ENCODE measurements at places on chromosomes 7 and 10.

- DNase-seq = no peak
These were observed 582.2 kb downstream of the SORCS1 start for GRCh38 chr10:106582291-106582690.

GRCh38 chr10:61987951-61988379, 86.5 kb downstream of the ARID5B start:
- DNase-seq = no peak

- DNase-seq = no peak
These were observed 39.1 kb downstream of the NHLRC2 start for GRCh38 chr10:113893570-113893969.

- DNase-seq = no peak
These were observed 8.8 kb downstream of the DLX5 start for GRCh38 chr7:97015756-97016380.

- no peak for DNase-seq
These were observed 32.2 kb downstream of the BAIAP2L1 start for GRCh38 chr7:98368716-98369115.

- DNase-seq = no peak
These were observed 118.0 kb upstream of the PRSS58 start for GRCh38 chr7:142375710-142376313.

- no peak for DNase-seq
These were observed at the start of gene HIP1 for GRCh38 chr7:75738604-75738974. Gene HIP1 (minus strand): TSS chr7:75738941. CDS start chr7:75738920, 21 bp downstream.

- no peak for DNase-seq
These were observed 155.4 kb upstream of the SVIL start for GRCh38 chr10:29790207-29790606.

GRCh38 chr10:95637140-95637539, 19.4 kb downstream of the ALDH18A1 start:
- DNase-seq = no peak

GRCh38 chr10:3887885-3888476, 103.0 kb upstream of the KLF6 start:
- no peak for DNase-seq

GRCh38 chr7:31078363-31078990, 26.4 kb downstream of the ADCYAP1R1 start:
- DNase-seq = no peak

GRCh38 chr7:155787171-155787851, 25.0 kb downstream of the SHH start:
- DNase-seq = no peak

GRCh38 chr7:78118470-78118869, 319.9 kb downstream of the PHTF2 start:
- no peak for DNase-seq
